CD4-positive, alpha-beta T cell treated with Interleukin-2 at 100 ng/mL for 4 hours (primary cell): ENCODE measurements at places on chromosomes 4 and X.

DNA sequence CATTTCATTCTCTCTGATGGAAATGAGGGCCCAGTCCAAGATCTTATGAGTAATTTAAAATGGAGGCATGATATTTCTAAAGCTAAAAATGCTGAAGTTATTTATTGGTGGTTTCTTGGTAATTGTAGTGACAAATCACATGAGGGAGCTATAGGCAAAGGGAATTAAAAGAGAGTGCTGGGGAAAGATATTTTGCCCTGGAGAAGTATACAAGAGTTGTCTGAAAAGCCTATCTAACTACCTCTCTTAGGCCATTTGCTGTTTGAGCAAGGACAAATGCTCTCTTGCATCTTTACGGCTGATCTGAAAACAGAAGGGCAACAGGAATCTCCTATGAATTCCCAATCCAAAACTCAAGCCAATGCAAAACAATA, 89.4 kb downstream of the FMR1NB start:
- DNase-seq = no peak

DNA sequence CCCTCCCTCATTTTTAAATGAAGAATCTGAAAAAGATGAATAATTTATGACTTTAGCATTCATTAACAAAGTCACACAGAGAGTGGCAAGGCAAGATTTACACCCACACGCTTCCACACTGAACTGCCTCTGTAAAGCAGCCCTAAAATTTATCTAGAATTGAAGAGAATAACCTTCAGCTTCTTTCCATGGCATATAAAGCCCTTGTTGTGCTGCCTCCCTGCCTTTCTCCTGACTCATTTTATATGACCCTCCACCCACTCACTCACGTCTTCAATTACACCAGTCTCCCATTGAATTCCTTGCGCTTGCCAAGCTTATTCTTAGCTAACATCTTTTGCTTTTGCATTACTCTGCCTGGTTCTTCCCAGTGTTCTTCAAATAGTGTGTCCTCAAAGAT, 2649.3 kb downstream of the PCDH7 start:
- DNase-seq = no peak

GRCh38 chr4:140268186-140268841, 105.1 kb upstream of the SCOC start:
- no peak for DNase-seq

DNA sequence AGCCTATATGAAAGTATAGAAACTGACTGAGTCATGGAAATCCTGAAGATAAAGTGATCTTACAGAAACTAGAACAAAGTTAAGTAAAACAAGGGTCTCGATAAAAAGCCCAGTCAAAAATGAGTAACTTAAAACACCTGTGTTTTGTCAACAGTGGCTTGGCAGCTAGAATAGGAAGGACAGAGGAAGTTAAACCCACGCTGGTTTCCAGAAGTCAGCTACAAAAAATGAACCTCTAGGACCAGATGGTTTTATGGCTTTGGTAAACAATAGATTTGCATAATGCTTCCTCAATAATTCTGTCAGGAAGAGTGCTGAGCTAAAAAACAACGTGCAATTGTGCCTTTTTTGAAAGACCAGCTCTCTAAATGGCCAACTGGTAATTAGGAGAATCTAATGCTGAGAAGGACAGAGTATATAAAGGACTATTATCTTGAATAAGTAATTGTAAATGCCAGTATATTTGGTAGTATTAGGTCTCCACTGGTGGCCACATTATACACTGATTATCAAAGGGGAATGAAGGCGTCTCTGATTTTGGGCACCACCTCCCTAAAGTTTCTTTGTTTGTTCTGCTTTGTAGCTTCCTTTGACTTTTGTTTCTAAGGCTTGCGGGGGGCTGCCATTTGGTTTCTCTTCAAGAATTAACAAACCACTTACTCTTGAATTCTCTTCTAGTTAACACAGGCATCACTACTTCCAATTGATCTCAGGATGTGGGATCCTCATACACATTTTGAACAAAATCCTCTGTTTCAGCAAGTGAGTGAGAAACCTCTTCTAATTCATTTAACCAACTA, 72.2 kb upstream of the PPP3CA start:
- DNase-seq = no peak

DNA sequence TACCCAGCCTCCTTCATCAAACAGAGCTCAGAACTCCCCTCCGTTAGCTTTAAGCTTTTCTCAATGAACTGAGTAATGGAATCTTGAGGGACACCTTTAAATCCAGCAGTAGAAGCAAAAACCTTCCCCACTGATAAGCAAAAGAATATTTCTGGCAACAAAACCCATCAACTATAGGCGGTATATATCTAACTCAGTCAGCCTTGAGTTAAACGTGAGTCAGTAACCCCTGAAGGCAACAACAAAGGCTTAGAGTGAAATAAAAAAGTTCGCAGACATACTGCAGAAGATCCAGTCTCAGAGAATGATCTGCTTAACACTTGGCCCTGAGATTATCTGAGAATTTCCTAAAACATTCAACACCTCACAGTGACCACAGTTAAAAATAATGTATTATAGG, 77.2 kb downstream of the DMD start:
- no peak for DNase-seq

GRCh38 chr4:168886351-168886750, 123.7 kb downstream of the CBR4 start:
- DNase-seq = no peak

GRCh38 chr4:41458689-41459088, 79.3 kb upstream of the LIMCH1 start:
- no peak for DNase-seq

DNA sequence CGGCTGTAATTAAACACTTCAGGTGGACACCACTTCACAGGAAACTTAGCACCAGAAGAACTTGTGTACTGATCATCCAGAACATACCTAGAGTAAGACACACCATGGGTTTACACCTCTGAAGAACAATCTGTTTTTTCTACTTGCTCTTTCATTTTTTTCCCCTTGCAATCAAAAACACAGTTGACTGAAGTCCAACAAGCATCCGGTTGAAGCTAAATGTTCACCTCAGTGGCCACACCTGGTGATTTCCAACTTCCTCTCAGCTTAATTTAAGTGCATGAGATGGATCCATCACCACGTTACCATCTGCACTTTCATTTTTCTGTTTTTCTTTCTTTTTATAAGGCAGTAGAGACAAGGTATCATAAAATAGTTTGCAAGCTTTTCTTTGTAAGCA, 4.9 kb upstream of the TXK start:
- DNase-seq = peak; percentile 61

DNA sequence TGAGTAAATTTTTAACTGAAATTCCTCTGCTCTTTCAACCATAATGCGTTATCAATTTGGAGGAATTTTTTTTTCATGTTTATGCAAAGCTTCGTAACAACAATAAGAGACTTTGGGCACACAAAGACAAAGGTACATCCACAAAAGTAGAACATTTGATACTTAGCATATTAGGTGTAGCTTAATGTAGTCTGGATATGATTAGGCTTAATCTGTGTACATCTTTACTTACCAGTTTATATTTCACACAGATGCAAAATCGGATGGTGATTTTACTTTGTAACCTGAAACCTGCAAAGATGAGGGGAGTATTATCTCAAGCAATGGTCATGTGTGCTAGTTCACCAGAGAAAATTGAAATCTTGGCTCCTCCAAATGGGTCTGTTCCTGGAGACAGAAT, 20.3 kb downstream of the AIMP1 start:
- DNase-seq = no peak

- DNase-seq = no peak
Measured at GRCh38 chr4:60313611-60314178, 886.4 kb upstream of the ADGRL3 start.

- DNase-seq = no peak
Measured at GRCh38 chrX:9337046-9337445, 127.8 kb upstream of the TBL1X start.

DNA sequence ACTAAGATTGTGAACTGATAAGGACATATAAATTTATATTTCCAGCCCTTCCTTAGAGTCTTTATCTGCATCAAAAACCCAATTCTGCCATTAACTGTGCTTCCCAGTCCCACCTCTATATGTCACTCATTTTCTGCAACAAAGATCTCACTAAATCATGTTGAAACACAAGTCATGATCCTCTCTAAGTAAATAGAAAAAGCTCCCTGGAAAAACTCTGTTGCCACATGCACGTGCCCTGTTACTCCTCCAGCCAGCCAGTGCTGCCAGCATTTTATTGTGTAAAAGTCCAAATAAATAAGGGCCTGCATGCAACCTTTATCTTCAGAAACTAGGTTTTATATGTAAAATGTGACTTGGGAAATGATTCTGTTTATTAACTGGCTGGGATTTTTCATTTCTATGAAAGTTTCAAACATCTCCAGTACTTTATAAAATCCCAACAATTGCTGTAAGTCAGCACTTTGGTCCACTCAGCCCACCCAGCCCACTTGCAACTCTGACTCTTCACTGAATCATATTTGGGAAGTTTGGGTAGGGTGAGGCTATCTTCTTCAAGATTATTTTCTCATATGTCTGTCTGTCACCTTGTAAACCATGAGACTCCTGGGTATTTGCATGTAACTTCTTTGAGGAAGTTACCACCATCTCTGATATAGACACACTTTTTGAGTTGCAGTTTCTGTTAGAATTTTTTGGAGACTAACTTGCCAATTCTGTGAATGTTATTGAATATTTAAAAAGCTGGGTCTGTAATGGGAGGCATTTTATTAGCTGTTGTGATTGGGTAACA, 40.0 kb upstream of the SMARCA5 start:
- DNase-seq = no peak

- no peak for DNase-seq
Measured at GRCh38 chr4:26084414-26084813, 170.4 kb downstream of the SMIM20 start.

- no peak for DNase-seq
Measured at GRCh38 chr4:15151033-15151432, 148.8 kb downstream of the CPEB2 start.

GRCh38 chr4:15598644-15599043, 56.5 kb downstream of the FBXL5 start:
- DNase-seq = no peak

DNA sequence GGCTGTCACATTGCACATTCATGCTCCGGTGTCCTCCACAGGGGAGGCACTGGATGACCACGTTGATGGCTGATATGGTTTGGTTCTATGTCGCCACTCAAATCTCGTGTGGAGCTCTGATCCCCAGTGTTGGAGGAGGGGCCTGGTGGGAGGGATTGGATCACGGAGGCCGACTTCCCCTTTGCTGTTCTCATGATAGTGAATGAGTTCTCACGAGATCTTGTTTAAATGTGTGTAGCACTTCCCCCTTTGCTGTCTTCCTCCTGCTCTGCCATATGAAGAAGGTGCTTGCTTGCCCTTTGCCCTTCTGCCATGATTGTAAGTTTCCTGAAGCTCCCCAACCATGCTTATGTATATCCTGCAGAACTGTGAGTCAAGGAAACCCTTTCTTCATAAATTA, 22.3 kb upstream of the NAT8L start:
- no peak for DNase-seq

DNA sequence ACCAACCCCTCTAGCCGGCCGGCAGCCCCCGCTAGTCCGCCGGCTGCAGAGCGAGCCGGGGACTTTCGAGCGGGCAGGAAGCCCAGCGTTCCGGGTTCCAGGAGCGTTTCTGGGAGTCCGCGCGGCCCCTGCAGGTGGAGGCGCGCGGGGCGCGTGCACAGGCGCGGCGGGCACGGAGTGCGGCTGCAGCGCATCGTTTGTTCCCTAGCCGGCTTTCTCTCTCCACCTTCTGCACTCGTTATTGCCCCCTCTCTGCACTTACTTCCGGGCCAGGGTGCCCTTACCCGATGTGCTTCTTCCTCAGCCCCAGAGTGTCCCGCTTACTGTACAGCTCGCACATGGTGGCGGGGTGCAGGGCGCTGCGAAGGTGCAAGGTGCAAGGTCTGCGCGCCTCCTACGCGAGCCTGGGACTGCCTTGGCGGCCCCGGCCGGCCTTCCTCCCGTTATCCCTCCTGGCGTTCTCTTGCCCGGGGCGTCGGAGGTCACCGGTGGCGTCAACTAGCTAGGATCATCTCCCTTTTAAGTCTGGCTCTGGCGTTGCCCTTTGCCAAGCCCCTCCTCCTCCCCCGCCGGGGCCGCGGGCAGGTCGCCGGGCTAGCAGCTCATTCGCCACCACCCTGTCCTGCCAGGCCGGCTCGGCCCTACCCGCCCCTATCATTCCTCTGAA, at the start of gene ETNPPL:
ETNPPL (minus strand) TSS at position 495 of the 667 bp plus-strand sequence; CDS start at position 340, 155 bp downstream.
- no peak for DNase-seq

GRCh38 chr4:53128706-53129357, 237.0 kb downstream of the SCFD2 start:
- no peak for DNase-seq

- DNase-seq = no peak
Measured at GRCh38 chr4:175953960-175954521, 111.6 kb upstream of the WDR17 start.

GRCh38 chr4:140533951-140534480, 10.0 kb downstream of the ELMOD2 start:
- no peak for DNase-seq

DNA sequence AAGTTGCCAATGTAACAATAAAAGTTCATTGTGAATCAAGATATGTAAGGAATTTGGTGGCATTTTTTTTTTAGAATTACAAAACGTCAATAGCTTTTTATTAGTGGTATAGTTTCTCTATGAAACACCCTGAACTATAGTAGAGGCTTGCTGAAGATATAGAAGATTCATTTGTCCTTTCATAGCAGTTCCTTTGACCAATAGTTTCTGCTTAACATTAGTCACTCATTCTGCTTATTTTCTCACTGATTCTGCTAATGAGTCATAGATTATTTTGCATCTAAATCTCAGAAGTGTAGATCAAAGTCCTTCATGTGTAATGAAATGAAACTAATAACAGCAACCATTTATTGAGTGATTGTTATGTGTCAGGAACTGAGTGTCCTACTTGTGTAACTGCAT, 205.0 kb upstream of the TET2 start:
- no peak for DNase-seq

DNA sequence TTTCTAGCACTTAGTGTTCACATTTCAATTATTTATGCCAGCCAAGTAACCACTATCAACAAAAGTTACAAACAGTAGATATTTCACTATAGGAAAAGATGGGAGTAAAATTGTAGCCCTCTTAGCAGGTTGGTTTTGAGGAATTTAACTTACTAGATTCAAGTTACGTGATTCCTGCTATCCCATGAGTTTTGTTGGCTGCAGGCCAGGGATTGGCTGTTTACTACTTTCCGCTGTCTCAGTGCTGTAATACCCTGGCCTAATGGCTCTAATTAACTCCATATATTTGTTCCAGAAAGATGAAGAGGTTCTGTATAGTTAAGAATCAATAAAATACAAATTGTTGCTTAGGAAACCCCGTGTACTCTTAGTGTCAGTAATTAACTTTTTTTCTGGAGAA, 55.5 kb upstream of the MAGED1 start:
- no peak for DNase-seq

DNA sequence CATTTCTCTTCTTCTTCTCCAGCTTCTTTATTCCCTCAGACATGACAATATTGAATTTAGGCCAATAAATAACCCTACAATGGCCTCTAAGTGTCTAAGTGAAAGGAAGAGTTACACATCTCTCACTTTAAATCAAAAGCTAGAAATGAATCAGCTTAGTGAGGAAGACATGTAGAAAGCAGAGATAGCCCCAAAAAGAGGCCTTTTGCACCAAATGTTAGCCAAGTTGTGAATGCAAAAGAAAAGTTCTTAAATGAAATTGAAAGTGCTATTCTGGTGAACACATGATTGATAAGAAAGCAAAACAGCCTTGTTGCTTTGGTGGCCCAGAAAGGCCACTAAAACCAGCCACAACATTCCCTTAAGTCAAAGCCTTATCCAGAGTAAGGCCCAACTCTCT, 146.2 kb upstream of the HHIP start:
- DNase-seq = no peak

GRCh38 chr4:97978791-97979488, 164.3 kb downstream of the STPG2 start:
- DNase-seq = no peak

- no peak for DNase-seq
Measured at GRCh38 chrX:150547375-150548115, 20.9 kb upstream of the MTM1 start.
